ENCODE measurements at places on chromosomes 6 and 20.

GRCh38 chr6:87723170-87724078 is 21.4 kb upstream of the AKIRIN2 start:
- no peak for DNase-seq

DNA sequence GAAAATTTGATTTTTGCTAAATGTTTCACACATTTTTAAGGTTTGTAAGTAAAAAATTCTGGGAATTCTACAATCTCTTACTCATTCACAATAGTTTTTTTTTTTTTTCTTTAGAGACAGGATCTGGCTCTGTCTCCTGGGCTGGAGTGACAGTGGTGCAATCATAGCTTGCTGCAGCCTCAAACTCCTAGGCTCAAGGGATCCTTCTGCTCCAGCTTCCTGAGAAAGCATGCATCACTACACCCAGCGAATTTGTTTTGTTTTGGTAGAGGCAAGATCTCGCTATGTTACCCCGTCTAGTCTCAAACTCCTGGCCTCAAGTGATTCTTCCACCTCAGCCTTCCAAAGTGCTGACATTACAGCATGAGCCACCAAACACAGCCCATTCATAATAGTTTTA is 232.8 kb downstream of the GJA1 start:
- DNase-seq: no peak

- no peak for DNase-seq
Observed at GRCh38 chr6:88705601-88706000, 257.8 kb downstream of the RNGTT start.

DNA sequence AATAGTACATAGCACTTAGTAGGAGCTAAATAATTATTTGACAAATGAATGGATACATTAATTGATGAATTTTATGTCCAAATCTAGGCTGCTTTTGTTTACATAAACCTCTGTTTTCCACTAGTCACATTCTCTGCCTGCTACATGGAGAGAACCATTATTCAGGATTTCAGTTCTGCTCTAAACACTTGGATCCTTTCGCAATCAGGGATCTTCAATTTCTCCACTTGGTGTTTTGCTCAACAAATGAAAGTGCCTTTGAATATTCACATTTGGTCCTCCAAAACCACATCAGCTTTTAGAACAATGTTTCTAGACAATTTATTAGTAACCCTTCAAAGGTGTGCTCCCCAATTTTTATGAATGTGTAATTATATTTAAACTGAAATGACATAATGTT is 30.6 kb upstream of the HLA-DQB1 start:
- no peak for DNase-seq

DNA sequence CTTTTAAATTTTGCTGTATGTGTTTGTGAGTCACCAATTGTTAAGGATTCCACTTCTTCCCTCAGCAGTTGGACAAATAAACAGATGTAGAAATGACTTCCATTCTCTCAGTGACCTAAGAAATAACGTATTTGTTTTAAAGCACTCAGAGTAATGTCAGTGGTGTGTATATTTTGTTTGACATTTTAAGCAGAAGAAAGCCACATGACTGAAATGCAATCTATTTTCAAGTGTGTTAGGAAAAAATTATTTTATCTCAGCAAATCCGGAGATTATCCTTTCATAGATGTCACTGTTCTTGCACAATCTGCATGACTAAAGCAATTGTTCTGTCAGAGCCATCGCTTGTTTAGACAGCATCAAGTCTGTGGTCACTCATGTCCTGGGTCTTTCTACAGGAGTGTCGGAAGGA is 77.1 kb downstream of the JAG1 start:
- no peak for DNase-seq

DNA sequence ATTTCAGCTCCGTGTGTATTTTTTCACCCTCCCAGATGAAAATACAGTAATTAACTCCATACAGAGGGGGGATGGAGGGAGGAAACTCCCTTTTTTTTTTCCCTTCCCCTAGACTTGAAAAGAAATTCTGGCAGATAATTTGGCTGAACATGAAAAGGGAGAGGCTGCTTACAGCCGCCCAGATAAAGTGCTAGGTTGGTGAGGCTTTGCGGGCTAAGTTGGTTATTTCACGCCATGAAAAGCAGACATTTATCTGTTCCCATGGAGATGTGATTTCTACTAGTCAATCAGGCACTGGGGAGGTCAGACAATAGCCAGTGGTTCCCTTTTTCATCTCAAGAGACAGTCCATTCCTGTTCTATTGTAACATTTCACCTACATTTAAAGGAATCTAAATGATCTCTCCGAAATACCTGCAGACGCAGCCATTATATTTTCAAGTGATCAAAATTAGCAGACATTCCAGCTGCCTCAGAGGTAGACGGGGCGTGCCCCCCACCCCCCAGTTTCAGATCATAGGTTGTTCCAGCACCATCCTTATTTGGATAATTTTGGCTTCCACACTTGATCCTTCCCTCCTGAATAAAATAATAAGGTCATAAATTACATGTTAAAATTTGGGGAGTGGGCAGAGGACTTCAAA is 143.9 kb upstream of the ZNF217 start:
- no peak for DNase-seq

DNA sequence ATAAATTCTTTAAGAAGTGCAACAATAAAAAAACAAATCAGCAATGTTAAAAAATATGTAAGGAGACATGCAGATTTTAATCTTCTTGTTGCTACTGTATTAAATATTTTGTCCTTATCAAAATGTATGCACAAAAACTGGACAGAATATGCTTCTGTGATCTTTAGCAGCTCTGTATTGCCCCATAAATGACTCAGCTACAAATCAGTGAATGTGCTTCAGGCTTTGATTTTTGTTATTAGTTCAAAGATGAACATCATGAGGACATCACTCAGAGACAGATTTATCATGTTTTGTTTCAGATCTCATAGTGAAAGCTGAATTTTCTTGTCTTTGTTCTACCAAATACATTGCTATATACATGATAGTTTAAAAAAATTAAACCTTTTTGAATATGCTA is 312.4 kb downstream of the GRIK2 start:
- DNase-seq: no peak

DNA sequence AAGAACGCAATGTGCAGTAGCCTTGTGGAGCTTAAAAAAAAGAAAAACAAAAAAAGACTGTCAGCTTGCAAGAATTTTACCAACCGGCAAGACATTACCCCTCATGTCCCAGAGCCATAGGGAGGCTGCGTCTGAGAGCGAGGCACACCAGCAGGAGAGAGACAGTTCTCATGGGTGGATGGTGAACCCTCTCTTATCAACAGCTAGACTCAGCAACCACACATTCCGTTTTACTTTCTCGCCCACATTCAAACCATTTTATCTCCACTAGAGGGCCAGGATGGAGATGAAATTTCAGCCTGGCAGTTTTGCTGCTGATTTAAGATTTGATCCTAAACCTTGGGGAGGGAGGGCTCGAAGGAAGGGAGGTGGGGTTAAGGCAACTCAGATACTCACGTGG is 247.0 kb downstream of the ATXN1 start:
- DNase-seq: peak; percentile 48

GRCh38 chr20:52312132-52312729 is 120.7 kb upstream of the ZFP64 start:
- DNase-seq: peak; percentile 68

- DNase-seq: no peak
Observed at GRCh38 chr6:44029444-44030185, 97.6 kb downstream of the MRPL14 start.

- no peak for DNase-seq
Observed at GRCh38 chr6:17836293-17836692, 129.6 kb upstream of the NUP153 start.

GRCh38 chr6:16832043-16832567 is 70.8 kb upstream of the ATXN1 start:
- no peak for DNase-seq

DNA sequence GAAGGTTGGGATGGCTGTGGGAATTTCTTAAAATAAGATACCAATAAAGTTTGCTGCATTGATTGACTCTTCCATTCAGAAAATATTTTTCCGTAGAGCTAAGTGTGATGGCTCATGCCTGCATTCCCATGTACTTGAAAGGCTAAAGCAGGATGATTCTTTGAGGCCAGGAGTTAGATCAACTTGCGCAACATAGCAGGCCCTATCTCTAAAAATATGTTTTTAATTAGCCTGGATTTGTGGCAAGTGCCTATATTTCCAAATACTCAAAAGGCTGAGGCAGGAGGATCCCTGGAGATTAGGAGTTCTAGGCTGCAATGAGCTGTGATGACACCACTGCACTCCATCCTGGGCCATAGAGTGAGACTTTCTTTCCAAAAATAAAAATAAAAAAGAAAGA is 431.2 kb upstream of the PTCHD4 start:
- DNase-seq: no peak

DNA sequence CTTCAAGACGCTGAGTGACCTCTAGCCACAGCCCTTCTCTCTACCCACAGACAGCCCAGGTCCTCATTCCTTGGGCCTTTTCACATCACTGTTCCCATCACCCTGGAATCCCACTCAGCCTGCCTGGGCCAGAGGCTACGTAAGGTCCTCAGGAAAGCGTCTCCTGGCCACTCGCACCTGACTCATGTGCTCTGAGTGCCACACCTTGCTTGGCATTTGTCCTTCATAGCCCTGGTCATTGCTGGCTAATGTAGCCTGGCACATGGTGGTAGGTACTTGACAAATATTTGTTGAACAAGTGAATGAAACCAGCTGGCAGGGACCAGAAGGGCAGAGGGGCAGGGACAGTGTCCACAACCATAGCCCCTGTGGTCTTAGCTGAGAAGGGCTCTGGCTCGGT is 50.6 kb upstream of the FANCE start:
- DNase-seq: no peak

DNA sequence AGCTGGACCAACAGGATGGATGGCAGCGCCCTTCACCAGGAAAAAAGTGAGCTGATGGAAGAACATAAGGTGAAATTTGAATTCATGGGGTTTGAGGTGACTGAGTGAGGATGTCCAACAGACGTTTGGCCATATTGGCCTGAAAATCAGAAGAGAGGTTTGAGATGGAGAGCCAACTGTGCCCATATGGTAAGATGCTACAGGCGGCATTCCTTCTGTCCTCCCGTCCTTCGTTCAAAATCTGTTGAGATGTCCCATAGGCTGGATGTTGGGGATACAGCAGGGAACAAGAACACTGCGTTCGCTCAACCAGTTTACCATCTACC is 468 bp upstream of the CMTR1 start:
- no peak for DNase-seq

DNA sequence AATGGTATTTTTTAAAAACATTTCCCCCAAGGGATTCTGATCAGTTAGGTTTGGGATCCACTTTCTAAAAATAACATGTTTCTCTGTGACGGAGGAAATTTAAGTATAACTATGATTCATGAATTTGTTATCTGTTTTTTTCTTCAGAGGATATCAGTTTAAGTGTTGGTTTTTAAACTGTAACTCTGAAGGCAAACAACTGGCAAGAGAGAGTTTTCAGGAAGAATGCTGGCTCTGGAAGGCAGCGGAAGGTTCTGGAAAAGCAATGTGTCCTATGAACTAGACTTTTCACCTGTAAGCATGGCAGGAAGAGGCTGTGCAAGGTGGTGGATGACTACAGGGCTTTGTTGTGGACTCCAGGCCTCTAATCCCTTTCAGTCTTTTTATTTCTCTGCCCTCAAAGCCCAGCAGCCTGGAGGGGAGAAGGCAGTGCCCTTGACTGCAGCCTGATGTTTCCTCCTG is 153.1 kb downstream of the GMPR start:
- DNase-seq: no peak

DNA sequence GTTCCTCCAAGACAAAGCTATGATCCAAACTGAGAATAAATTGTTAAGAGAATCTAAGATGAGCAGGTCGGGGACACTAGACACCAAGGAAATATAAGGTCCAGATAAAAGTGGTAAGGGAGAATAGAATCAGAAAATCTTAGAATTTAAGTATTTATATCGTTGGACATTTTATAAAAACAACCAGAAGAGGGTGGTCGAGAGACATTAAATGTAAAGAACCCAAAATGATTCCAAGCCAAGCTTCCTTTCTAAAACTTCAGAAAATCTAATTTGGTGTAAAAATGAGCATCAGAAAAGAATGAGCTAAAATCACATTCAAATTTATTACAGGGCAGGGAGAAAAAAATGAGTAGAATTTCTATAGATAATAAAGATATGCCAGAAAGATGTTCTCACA is 97.8 kb upstream of the OGFRL1 start:
- no peak for DNase-seq

- DNase-seq: no peak
Observed at GRCh38 chr6:16721977-16722376, 39.3 kb downstream of the ATXN1 start.

DNA sequence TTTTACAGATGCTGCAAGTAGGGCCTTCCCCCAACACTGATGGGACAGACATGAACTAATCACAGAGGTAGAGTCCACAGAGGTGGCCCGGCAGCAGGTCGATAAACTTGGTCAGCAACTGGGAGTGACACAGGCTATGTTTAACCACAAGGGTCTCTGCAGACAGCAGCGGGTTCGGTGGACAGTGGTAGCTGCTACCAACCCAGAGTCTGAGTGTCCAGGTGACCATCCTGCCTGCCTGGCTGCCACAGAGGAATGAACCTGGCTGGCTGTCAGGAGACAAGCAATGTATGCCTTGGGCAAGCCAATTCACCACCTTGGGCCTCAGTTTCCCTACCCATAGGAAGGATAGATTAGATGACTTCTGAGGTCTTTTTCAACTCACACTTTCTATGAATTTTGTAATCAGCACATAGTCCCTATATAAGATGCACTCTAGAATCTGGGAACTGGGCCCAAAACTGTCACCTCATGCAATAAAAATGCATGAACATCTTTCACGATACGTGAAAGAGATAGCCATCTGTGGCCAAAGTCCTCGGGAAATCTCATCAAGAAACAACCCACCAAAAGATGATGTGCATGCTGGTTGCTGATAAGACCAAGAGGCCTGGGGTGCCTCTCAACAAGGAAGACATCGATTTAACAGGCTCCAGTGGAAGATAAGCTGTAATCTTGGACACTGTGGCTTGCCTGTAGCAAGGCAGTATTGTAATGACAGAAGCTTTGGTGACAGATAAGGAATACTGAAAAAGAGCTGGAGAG is 30.5 kb downstream of the MDGA1 start:
- no peak for DNase-seq

DNA sequence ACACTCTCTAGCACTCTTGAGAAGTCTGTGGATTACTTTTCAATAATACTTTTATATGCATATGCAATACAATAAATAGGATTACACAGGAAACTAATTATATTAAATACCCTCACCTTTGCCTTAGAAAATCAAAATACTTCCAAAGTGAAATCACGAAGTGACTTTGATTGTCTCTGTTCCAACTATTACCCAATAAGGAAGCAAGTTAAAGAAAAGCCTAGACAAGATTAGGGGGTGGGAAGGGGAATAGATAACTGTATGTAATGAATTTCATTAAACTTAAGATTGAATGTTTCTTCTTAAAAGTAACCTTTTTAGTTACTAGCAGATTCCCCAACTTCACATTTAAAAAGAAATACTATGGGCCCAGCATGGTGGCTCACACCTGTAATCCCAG is 66.6 kb upstream of the SOX4 start:
- no peak for DNase-seq

Measured in activated CD8-positive, alpha-beta T cell treated with anti-CD3 and anti-CD28 coated beads for 36 hours (primary cell).